Heart left ventricle (tissue), 16 donors: ENCODE measurements at places on chromosomes 16 and 17. TPM values are rescaled to one million over a fixed set of nuclear protein-coding genes. Genes with fewer than 3 reads are reported as not detected.
A peak's percentile ranks its signal among the peaks of the same experiment; 100 is the strongest.

DNA sequence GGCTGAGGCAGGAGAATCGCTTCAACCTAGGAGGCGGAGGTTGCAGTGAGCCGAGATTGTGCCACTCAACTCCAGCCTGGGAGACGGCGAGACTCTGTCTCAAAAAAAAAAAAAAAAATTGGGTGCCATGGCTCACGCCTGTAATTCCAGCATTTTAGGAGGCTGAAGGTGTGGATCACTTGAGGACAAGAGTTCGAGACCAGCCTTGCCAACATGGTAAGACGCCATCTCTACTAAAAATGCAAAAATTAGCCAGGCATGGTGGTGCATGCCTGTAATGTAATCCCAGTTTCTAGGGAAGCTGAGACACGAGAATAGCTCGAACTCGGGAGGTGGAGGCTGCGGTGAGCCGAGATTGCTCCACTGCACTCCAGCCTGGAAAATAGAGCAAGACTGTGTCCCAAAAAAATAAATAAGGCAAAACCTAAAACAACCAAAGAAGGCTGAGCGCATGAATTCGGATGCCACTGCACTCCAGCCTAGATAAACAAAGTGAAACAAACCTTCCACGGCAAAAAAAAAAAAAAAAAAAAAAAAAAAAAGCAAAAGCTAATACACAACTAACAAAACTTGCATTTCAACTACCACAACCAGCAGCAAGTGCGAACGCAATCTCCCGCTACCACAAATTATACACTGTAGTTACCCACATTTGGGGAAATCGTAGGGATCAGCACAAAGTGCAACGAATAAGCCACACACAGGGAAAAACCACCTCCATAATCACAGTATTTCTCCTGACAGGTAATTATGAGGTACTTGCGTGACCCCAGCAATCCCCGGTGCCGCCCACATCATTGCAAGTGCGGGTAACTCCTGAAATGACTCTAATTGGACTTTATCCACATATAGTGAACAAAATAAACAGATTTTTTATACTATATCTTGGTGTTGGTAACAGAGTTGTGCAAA lies 25.6 kb downstream of the TEX14 start:
- H3K36me3 ChIP-seq: no peaks in the 10 kb centered on the region
- no peaks in the 10 kb centered on the region for H3K4me1 ChIP-seq
- no peaks in the 10 kb centered on the region for H3K27me3 ChIP-seq
- peak overlapping the region; percentile 12 for H3K27ac ChIP-seq

DNA sequence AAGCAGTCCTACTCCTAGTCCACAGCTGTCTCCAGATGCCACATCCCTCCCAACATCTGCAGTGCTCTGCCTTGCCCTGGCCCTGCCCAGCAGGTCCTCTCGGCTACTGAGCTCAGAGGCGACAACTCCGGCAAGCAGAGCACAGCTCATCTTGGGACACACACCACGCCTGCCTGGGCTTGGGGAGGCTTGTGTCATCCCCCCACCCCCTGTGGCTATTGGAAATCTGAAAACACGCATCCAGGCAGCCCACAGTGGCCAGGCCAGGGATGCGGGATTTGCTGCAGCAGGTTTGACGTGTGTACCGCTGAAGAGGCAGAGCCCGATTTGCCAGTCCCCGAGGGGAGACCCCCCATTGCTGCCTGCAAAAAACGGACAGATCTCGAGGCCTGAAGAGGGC lies 25.4 kb downstream of the MXRA7 start:
- H3K36me3 ChIP-seq: peaks cover 40% of the 10 kb centered on the region
- no peak overlapping the region for H3K4me3 ChIP-seq
- H3K4me1 ChIP-seq: peaks cover 99% of the 10 kb centered on the region
- H3K27me3 ChIP-seq: no peaks in the 10 kb centered on the region
- H3K27ac ChIP-seq: peak overlapping the region; percentile 93
- no peak for DNase-seq

DNA sequence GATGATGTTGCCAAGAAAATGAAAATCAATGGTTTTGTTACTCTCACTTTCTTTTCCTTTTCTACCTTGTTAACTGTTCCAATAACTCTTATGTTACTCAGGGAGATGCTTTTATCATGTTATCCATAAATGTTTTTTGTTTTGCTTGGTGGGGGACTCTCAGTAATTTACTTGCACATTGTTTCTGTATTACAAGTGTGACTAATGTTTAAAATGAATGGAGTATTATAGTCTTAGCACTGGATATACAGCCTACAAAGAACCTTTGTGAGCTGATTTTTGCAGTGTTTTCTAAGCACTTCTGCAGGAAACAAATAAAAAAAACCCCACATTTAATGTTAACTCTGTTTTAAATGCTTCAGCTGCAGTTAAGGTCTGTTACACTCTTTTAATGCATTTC lies 12.1 kb downstream of the VMP1 start:
- DNase-seq: no peak
- H3K27ac ChIP-seq: no peak overlapping the region
- H3K4me1 ChIP-seq: no peaks in the 10 kb centered on the region
- H3K27me3 ChIP-seq: no peaks in the 10 kb centered on the region
- H3K4me3 ChIP-seq: no peak overlapping the region

DNA sequence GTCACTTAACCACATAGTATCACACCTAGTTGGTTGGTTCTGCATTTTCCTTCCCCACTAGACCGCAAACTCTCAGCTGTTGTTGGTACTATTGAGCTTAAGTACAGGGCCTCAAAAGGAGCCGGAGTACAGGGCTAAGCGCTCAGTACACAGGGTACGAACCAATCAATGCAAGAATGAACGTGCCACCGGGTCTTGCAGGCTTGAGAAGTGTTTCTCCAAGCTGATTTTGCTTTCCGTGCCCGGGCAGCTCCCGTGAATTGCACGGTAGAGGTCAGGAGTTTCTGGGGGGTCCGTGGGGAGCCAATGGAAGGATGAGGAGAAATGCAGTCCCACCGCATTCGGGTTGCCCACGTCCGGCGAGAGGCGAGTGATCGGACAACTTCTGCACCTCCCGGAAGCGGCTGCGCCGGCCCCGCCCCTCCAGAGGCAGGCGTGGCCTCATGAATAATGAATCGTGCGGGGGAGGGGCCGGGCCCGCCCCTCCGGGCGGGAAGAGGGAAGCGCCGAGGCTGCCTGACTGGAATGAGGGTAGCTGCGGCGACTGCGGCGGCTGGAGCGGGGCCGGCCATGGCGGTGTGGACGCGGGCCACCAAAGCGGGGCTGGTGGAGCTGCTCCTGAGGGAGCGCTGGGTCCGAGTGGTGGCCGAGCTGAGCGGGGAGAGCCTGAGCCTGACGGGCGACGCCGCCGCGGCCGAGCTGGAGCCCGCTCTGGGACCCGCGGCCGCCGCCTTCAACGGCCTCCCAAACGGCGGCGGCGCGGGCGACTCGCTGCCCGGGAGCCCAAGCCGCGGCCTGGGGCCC lies at the start of gene SNTB2:
TSS of gene SNTB2 (plus strand) at position 523 of the 804 bp plus-strand sequence. CDS start at position 526, 3 bp downstream.
- peak within 1 kb of the TSS; percentile 85 for H3K27ac ChIP-seq
- H3K36me3 ChIP-seq: no peaks in the 10 kb centered on the region
- H3K4me1 ChIP-seq: peaks cover 41% of the 10 kb centered on the region
- no peaks in the 10 kb centered on the region for H3K27me3 ChIP-seq
- peak within 1 kb of the TSS; percentile 59 for H3K4me3 ChIP-seq

- H3K4me3 ChIP-seq: no peak overlapping the region
- H3K27ac ChIP-seq: no peak overlapping the region
- H3K4me1 ChIP-seq: no peaks in the 10 kb centered on the region
- H3K36me3 ChIP-seq: no peaks in the 10 kb centered on the region
Measured at GRCh38 chr17:72222661-72223380, 102.0 kb downstream of the SOX9 start.

- no peak overlapping the region for H3K27ac ChIP-seq
- DNase-seq: no peak
- H3K36me3 ChIP-seq: no peaks in the 10 kb centered on the region
- no peaks in the 10 kb centered on the region for H3K4me1 ChIP-seq
Measured at GRCh38 chr17:6526362-6527152, 29.8 kb downstream of the PITPNM3 start.

GRCh38 chr16:29763326-29763725 lies 14.7 kb upstream of the ZG16 start:
- no peak overlapping the region for H3K27ac ChIP-seq
- no peak for DNase-seq
- H3K4me1 ChIP-seq: no peaks in the 10 kb centered on the region
- H3K27me3 ChIP-seq: no peaks in the 10 kb centered on the region
- H3K4me3 ChIP-seq: no peak overlapping the region
- no peaks in the 10 kb centered on the region for H3K36me3 ChIP-seq

GRCh38 chr16:13471036-13471435 lies 448.9 kb upstream of the ERCC4 start:
- no peaks in the 10 kb centered on the region for H3K36me3 ChIP-seq
- no peaks in the 10 kb centered on the region for H3K4me1 ChIP-seq
- no peak overlapping the region for H3K4me3 ChIP-seq
- DNase-seq: no peak
- H3K27me3 ChIP-seq: no peaks in the 10 kb centered on the region
- no peak overlapping the region for H3K27ac ChIP-seq

GRCh38 chr17:29331075-29331707 lies 37.2 kb upstream of the NUFIP2 start:
- DNase-seq: no peak
- H3K4me1 ChIP-seq: no peaks in the 10 kb centered on the region
- no peaks in the 10 kb centered on the region for H3K36me3 ChIP-seq
- no peak overlapping the region for H3K4me3 ChIP-seq
- H3K27me3 ChIP-seq: no peaks in the 10 kb centered on the region

GRCh38 chr16:86122681-86123342 lies 223.8 kb downstream of the IRF8 start:
- H3K4me1 ChIP-seq: no peaks in the 10 kb centered on the region
- H3K4me3 ChIP-seq: no peak overlapping the region
- DNase-seq: no peak
- H3K27me3 ChIP-seq: no peaks in the 10 kb centered on the region
- H3K36me3 ChIP-seq: no peaks in the 10 kb centered on the region

DNA sequence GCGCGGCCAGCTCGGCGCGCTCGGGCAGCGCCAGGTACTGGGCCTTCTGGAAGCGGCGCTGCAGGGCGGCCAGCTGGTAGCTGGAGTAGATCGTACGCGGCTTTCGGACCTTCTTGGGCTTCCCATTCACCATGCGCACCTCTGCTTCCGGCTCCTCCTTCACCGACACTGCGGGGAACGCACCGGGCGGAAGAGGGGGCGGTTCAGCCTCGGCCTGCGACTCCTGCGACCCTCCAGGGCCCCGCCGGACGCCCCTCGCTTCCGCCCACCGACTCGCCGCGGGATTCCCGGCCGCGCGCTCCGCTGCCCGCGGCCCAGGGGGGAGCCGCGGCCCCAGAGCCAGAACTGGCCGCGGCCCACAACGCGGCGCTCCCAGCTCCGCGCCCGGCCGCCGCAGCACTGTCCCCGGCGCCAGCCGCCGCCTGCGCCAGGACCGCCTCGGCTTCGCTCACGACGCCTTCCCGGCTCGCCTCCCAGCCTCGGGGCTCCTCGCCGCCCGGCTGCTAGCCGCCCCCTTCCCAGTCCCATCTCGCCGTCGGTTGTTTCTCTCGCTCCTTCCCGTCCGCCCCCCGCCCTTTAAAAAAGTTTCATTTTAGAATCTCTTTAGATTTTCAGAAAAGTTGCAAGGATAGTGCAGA lies 1.5 kb downstream of the DLX3 start:
- H3K27ac ChIP-seq: no peak overlapping the region
- peaks cover 36% of the 10 kb centered on the region for H3K27me3 ChIP-seq
- H3K36me3 ChIP-seq: no peaks in the 10 kb centered on the region
- H3K4me3 ChIP-seq: peak overlapping the region; percentile 32

DNA sequence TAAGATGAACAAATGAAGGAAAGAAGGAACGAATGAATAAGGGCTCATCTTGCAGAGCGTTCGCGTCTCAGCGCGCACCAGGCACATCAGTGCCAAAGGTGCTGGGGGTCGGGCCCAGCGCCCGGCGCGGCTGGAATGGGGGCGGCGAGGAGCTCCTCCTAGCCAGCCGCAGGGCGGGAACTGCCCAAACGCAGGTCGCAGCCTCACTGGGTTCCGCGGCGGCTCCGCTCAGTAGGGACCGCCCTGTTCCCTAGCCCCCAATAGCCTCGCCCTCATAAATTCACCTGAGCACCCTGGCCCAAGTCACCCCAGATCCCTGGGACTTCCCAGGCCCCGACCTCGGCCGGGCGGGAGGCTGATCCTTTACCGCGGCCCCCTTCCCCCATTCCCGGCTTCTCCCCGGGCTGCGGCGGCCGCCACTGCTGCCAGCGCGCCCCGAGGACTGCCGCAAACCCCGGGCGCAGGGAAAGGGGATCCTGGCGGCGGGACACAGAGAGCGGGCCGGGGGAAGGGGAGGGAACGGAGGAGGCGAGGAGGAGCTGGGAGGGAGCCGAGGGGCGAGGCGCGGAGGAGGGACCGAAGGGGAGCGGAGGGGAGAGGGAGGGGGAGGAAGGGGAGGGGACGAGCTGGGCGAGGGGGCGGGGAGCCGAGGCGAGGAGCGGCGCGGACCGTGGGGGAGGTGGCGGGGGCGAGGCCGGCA lies 377 bp upstream of the CRHR1 start:
- H3K27ac ChIP-seq: no peak overlapping the region
- H3K36me3 ChIP-seq: no peaks in the 10 kb centered on the region

DNA sequence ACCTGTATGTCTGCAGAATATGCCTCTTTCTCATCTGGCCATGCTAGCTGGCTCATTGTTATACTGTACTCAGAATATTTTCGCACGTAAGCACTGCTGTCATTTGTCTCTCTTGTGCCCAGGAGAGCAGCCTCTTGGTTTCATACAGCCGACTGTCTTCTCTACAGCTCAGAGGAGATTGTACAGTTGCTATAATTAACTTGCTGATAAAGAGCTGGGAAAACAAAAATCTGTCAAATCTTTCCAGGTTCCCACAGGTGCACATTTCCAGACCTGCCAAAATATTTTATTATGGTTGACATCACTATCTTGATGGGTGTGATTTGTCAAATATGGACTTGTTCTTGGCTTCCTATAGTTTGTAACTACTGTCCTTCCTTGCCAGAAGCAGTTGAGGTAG lies 122.7 kb downstream of the FTO start:
- no peaks in the 10 kb centered on the region for H3K27me3 ChIP-seq
- no peak overlapping the region for H3K4me3 ChIP-seq
- H3K36me3 ChIP-seq: peaks cover 9% of the 10 kb centered on the region
- no peak overlapping the region for H3K27ac ChIP-seq
- no peaks in the 10 kb centered on the region for H3K4me1 ChIP-seq
- no peak for DNase-seq

CDK5R1 gene
- total RNA-seq: 1.9 TPM

TNFSF12 gene
- 43.5 TPM for total RNA-seq

GINS2 gene
- 0.19 TPM for total RNA-seq

GGT6 gene
- not detected for total RNA-seq

RPL19 gene
- 1,138 TPM for total RNA-seq

TRIM72 gene
- total RNA-seq: 1.7 TPM

SNAI3 gene
- total RNA-seq: 1.7 TPM

HSDL1 gene
- 23.1 TPM for total RNA-seq

OSGIN1 gene
- total RNA-seq: 6.8 TPM
